Endothelial cell (in vitro differentiated cells): ENCODE measurements at places on chromosomes 7 and 10. TPM values are rescaled to one million over a fixed set of nuclear protein-coding genes. Genes with fewer than 3 reads are reported as not detected.

The UCN3 gene
- not detected for total RNA-seq

The KMT2E gene
- 71.0 TPM for total RNA-seq

The FGFR2 gene
- 15.3 TPM for total RNA-seq

- H3K4me1 ChIP-seq, result no peaks in the 10 kb centered on the region
- no peak overlapping the region for H3K4me3 ChIP-seq
- DNase-seq, result no peak
- no peak overlapping the region for H3K27ac ChIP-seq
- H3K27me3 ChIP-seq, result peaks cover 5% of the 10 kb centered on the region
Observed at GRCh38 chr7:68313806-68314205, 1284.5 kb upstream of the AUTS2 start.

DNA sequence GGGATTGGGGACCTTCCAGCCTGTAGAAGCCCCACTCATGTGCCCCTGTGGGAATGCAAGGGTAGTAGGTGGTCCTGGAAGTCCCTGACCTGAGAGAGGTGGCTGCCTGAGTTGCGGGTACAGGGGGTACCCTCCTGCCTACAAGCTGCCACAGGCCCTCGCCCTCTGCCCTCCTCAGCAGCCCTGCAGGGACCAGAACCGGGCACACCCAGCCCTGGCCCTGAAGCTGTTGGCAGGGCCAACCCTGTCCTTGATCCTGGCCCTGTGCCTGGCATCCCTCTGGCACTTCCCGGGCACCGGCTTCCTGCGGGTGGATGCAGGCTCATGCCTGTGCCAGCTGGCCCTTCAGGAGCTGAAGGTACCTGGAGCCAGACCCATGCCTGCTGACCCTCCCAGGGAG lies 54.9 kb upstream of the ELN start:
- H3K4me3 ChIP-seq, result no peak overlapping the region
- peaks cover 3% of the 10 kb centered on the region for H3K36me3 ChIP-seq
- no peak overlapping the region for H3K27ac ChIP-seq
- no peaks in the 10 kb centered on the region for H3K4me1 ChIP-seq
- peaks cover 8% of the 10 kb centered on the region for H3K27me3 ChIP-seq
